Amniotic epithelial cell (primary cell): ENCODE measurements at places on chromosomes 6 and 20.
A peak's percentile ranks its signal among the peaks of the same experiment; 100 is the strongest.

DNA sequence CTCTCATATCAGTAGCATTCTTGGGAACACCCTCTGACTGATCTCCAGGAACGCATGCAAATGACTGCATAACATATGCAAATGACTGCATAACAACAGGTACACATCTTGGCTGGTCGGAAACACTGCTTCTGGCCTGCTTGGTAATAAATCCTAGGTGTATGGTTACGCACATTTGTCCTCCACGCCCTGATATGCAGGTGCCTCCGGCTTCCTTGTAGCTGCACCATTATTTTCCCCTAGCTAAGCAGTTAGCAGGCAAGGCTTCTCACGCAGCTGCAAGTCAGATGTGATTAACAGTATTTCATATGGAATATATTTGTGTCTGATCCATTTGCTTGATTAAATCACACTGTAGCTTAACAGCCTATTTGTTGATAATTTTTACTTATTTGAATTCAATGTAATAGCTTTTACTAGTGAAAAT lies 5.9 kb downstream of the RPS6KA2 start:
- DNase-seq: no peak

- peak; percentile 62 for DNase-seq
Measured at GRCh38 chr6:150417899-150418826, 49.4 kb downstream of the IYD start.

GRCh38 chr6:44651604-44652003 lies 264.1 kb downstream of the CDC5L start:
- peak; percentile 74 for DNase-seq

DNA sequence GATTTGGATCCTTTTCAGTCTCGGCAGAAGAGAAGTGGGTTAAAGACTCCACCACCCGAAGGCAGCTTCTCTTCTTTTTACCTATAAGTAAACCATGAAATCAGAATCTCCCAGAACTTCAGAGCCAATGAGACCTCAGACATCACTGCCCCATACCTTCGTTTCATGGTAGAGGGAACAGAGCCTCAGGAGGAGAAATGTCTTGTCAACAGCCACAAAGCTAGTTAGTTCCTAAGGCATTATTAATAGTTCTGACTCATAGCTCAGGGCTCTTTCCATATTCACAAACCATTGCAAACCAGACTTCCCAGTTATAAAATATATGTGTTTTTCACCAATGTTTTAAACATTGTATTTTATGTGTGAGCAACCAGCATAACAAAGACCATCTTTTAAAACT lies 118.7 kb upstream of the RIPOR2 start:
- peak; percentile 85 for DNase-seq

GRCh38 chr6:163501026-163501425 lies 86.5 kb downstream of the QKI start:
- DNase-seq: no peak

DNA sequence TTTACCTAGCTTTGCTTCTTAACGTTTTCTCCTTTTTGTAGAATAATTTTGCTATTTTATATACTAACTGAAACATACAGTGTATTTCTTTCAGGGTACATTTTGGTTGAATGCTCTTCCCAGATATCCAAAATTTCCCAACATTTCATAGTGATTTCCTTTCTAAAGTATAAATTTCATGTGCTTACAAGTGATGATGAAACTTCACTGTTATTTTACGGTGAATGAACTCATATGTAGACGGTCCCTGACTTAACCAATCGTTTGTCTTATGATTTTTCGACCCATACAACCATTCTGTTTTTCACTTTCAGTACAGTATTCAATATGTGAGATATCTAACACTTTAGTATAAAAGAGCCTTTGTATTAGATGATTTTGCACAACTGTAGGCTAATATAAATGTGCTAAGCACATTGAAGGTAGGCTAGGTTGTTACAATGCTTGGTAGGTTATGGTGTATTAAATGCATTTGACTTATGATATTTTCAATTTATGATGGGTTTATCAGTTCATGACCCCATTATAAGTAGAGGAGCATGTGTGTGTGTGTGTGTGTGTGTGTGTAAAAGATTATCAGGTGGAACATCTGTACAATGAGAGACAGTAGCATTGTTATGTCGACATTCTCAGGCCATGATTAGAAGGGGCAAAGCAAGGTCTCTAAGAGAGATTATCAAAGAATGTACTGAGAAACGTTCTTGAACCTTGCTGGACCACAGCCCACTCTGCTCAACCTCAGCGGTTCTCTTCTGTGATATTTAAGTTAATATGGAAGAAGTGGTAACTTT lies 20.9 kb downstream of the HIVEP1 start:
- peak; percentile 52 for DNase-seq

DNA sequence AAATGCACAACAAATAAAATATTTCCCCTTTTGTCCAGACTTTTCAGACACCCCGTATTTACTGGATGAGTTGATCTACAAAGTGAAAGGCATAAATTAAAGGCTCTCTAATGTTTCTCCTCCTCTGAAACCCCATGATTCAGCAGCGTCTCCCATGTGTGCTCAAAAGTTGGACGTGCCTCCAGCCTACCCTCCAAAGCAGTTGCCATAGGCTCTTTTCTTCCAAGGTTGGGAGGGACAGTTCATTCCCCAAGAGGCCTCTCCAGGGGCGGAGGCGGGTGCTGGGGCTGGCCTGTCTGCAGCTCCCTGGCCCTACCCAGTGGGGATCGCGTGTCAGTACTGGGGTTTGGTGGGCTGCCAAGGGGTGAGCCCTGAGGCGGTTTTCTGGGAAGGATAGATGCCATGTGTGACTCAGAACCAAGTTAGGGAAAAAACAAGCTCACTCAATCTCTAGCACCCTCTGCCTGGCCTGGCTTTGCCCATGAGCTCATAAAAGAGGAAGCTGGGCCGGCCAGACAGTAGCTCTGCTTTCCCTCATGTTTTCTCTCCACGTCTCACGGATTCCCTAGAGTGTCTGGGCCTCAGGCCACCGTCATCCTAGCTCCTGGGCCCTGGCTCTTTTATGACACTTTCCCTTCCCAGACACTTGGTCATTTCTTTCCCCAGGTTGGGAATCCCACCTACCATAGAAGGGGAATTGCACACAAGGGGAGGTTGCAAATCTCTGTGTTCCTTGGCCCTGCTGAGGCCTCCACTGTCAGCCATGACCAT lies 8.0 kb upstream of the IER3 start:
- peak; percentile 100 for DNase-seq

DNA sequence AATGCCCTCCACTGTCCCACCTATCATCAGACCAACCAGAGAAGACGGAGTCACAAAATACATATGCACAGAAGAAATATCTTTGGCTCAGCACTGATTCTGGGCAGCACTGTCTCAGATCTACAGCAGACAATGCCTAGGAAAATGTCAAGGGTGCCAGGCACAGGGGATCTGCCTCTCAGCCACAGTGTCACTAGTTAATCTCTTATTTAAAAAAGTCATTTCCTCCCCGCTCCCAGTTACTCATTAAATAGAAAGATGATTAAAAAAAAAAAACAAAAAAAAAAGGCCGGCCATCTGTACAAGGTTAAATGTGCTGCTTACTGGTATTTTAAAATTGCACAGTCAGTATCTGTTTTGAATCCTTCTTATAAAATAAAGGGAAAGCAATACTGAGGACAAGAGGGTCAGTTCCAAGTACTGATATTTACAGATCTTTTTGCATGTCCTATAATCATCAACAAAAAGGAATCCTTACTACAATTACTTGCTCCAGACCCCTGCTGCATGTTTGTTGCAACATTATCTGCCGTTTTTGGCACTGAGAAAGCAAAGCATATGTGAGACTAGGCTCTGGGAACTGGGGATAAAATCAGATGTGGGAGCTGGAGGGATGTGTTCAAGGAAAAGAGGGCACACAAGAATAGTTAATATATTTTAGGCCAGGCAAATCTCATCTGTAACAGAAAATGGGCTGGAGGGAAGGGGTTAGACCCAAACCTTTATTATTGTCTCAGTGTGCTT lies 299.3 kb downstream of the KIF16B start:
- no peak for DNase-seq

DNA sequence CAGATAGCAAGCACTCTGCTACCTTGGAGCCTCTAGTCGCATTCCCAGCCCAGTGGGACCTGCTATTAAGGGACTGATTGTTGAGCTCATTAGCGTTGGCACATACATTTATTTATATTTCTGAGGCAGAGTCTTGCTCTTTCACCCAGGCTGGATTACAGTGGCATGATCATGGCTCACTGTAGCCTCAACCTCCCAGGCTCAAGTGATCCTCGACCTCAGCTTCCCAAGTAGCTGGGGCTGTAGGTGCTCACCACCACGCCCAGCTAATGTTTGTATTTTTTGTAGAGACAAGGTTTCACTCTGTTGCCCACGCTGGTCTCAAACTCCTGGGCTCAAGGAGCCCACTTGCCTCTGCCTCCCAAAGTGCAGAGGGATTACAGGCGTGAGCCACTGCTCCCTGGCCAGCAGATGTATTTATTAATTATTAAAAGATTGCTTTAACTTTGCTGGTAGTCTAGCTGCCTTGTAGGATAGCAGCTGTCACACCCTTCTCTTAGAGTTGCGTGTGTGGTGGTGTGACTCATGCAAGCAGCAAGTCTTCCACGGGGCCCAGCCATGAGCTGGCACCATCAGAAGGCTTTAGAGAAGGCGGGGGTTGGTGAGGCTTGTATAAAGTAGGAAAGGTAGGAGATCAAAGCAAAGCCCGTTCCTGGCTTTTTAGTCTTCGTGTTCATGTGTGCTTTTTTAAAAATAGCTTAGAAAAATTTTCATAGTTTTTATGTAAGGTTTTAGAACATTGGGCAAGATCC lies 16.5 kb downstream of the ACTR5 start:
- peak; percentile 85 for DNase-seq

DNA sequence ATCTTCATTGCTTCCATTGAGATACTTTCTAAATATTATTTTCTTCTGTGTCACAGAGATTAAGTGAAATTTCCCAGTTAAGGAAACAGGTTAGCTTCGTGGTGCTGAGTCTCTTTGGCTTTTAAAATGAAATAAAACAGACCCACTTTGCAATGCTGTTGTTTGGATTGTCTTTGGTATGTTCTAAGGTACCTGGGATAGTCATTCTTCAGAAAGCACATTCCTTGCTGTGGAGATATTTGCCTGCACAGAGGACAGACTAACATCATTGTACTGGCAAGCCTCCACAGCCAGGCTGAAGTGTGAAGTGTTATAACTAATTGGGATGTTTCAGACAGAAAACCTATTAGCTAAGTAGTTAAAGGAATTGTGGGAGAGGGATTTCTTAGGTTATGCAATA lies 148.8 kb upstream of the EPHA7 start:
- peak; percentile 27 for DNase-seq
